Activated CD4-positive, alpha-beta T cell treated with anti-CD3 and anti-CD28 coated beads for 36 hours (primary cell): ENCODE measurements at places on chromosomes 2 and 18. TPM values are rescaled to one million over a fixed set of nuclear protein-coding genes. Genes with fewer than 3 reads are reported as not detected.
A peak's percentile ranks its signal among the peaks of the same experiment; 100 is the strongest.

GRCh38 chr2:7937082-7937481 lies 744.8 kb upstream of the ID2 start:
- no peak for DNase-seq

GRCh38 chr2:163934131-163934530 lies 198.3 kb upstream of the FIGN start:
- DNase-seq, result no peak

- DNase-seq, result peak; percentile 49
Measured at GRCh38 chr2:108621687-108622681, 87.7 kb downstream of the LIMS1 start.

PPM1B gene
- total RNA-seq, result 34.8 TPM

- DNase-seq, result no peak
Measured at GRCh38 chr18:30142870-30143269, 899.7 kb downstream of the DSC3 start.

GRCh38 chr2:31674446-31674845 lies 93.7 kb upstream of the SRD5A2 start:
- DNase-seq, result no peak
